ENCODE measurements at places on chromosomes 4 and X.

DNA sequence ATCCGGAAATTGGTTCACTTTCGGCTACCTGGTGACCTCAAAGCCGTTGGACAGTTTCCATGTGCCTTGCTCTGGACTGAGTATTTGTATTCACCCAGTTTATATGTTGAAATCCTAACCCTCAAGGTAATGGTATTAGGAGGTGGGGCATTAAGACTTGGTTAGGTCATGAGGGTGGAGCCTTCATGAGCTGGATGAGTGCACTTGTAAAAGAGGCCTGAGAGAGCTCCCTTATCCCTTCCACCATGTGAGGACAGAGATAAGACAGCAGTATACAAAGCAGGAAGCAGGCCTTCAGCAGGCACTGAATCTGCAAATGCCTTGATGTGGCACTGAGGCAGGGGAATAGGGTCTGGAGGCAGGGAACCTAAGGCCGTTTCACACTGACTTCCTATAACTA lies 5.3 kb upstream of the OPHN1 start:
- no peak for DNase-seq

GRCh38 chrX:63751481-63751880 lies 33.5 kb downstream of the ARHGEF9 start:
- no peak for DNase-seq

DNA sequence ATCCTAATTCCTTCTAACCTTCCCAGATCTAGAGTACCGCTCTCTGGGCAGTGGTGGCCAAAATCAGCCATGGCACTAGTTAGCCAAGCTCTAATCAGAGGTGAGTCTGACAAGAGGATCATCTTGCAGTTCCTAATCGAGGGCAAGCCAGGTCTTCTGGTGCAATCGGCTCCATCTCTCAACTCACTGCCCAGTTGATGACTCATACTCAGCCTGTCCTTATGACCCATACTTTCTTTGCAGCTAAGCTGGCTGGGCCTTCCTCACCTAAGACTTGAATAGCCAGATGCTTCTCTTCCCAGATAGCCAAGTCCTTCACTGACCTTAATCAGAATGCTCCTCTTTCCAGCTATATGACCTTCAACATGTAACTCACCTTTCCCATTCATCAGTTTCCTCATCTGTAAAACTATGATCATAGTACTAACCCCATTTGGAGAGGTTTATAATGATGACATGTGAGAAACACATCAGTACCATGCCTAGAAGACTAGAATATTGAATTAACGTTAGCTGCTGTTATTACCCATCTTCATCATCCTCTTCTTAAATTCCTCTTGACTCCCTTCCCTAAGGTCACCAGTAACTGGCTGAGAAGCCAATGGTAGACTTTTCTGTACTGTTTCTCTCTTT lies 57.1 kb downstream of the RELL1 start:
- DNase-seq: peak; percentile 85

- DNase-seq: no peak
These were observed 140.5 kb downstream of the LRBA start for GRCh38 chr4:150874338-150875226.

- DNase-seq: no peak
These were observed 113.2 kb downstream of the MAB21L2 start for GRCh38 chr4:150695162-150695561.

GRCh38 chrX:123740536-123740935 lies 7.7 kb upstream of the THOC2 start:
- no peak for DNase-seq

- DNase-seq: no peak
These were observed 20.5 kb upstream of the PRR32 start for GRCh38 chrX:126799059-126799458.

GRCh38 chr4:101419336-101420135 lies 72.2 kb upstream of the PPP3CA start:
- DNase-seq: no peak

DNA sequence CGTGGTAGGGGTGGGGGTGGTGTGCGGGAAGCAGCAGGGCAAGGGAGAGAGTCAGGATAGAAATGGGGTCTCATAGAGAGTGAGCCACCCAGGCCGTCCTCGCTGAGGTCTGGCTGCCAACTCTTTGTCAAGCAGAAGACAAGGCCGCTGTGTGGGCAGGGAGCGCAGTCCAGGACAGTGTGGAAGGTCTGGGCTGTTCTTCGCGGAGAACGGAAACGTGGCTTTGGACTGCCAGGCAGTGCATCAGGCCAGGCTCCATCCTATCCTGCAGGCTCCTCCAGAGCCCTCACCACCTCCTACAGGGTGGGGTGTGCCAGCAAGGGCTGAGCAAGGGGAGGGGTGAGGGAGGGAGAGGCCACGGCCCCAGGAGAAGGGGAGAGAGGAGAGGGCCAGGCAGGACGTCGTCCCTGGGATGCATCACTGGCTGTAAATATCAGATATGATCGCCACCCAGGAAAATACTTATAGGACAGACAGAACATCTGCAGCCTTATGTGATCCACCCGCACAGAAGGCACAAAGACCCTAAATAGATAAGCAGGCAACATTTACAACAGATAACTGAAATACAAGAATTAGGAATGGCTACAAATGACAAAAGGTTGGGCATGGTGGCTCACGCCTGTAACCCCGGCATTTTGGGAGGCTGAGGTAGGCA lies 85.3 kb downstream of the ABLIM2 start:
- no peak for DNase-seq

DNA sequence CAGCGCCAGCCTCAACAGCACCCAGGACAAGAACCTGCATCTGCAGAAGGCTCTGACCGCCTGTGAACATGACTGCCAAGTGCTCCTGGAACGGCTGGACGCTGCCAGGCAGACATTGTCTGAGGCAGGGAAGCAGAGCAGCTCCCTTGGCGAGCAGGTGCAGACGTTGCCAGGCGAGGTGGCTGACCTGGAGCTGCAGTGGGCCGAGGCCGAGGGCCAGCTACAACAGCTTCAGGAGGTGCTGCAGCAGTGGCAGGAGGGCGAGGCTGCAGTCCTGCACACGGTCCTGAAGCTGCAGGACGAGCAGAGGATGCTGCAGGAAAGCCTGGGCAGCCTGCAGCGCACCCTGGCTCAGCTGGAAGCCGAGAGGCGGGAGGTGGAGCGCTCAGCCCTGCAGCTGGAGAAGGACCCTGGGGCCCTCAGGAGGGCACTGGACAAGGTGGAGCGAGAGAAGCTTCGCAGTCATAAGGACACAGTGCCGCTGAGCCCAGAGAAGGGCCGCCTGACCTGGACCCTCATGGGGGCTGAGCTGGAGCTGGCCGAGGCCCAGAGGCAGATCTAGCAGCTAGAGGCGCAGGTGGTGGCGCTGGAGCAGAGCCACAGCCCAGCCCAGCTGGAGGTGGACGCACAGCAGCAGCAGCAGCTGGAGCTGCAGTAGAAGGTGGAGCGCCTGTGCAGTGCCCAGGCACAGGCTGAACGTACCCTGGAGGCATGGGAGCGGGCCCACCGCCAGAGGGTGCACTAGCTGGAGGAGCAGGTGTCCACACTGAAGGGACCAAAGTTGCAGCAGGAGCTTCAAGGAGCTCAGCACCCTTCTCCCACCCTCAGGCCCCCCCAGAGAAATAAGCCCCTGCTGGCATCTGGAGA lies 16.4 kb downstream of the SMIM10L2A start:
- no peak for DNase-seq

- no peak for DNase-seq
These were observed 263.8 kb downstream of the PRDM5 start for GRCh38 chr4:120658772-120659171.

DNA sequence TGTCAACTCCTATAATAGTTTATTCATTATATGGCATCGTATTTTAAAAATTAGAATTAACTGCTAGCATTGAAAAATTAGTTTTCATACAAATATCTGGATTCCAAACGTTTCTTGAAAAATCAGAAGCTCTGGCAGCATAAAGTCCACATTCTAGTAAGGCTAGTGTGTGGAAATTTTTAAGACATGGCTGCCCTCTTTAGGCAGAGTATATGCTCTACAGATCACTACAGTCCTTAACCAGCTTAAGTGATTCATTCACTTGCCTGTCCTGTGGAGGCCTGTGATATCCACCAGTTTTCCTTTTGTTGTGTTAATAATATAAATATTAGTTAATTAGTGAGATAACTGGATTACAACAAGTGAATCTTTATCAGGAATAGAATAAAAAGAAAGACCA lies 287.2 kb downstream of the OPHN1 start:
- DNase-seq: peak; percentile 3

DNA sequence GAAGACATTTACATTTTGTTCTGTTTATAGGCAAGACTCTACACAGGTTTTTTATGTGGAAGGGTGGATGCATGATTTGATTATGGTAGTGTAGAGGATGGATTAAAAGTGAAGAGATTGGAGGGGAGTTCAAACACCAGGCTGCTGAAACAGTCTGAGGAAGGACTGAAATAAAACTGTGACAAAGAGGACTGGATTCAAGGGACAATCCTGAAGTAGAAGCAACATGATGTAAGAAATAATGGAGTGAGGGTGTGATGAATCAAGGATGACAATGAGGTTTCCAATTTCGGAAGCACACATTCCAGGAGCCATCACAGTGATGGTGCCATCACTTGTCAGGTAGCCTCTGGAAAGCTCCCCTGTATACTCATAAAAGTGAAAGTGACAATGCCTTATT lies 103.5 kb downstream of the SYNPO2 start:
- no peak for DNase-seq

DNA sequence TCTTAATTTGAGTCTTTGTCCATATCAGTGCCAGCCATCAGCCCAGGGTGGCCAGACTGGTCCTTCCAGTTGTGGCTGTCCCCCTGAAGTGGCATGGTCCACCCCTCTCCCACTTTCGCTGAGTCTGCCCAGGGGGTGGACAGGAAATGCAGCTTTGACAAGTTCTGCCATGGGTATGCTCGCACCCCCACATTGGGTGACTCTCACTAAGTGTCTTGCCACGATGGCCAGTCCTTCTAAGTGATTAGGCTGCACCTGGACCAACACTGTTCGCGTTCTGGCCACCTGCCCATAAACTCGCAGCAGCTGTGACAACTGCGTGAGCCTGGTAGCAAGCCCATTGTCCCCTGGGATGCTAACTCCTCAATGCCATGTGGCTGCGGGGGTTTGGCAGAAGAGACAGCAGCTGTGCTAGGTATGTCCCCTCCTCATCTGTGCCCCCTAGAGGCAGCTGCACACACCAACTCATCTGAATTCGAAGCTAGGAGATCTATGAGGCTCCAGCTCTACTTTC lies 10.0 kb upstream of the LNX1 start:
- DNase-seq: no peak

Data from HTR-8/SVneo (cell line).